ENCODE measurements at places on chromosomes 5 and 9. TPM values are rescaled to one million over a fixed set of nuclear protein-coding genes. Genes with fewer than 3 reads are reported as not detected.

LOX gene
- total RNA-seq: 85.4 TPM

MED7 gene
- 25.3 TPM for total RNA-seq

IFNK gene
- total RNA-seq: not detected

RBM22 gene
- 51.5 TPM for total RNA-seq

LCN12 gene
- 2.9 TPM for total RNA-seq

SLC6A19 gene
- total RNA-seq: 0.27 TPM

ADAMTS19 gene
- total RNA-seq: 36.0 TPM
